ENCODE measurements at places on chromosomes 2 and 18.
A peak's percentile ranks its signal among the peaks of the same experiment; 100 is the strongest.

DNA sequence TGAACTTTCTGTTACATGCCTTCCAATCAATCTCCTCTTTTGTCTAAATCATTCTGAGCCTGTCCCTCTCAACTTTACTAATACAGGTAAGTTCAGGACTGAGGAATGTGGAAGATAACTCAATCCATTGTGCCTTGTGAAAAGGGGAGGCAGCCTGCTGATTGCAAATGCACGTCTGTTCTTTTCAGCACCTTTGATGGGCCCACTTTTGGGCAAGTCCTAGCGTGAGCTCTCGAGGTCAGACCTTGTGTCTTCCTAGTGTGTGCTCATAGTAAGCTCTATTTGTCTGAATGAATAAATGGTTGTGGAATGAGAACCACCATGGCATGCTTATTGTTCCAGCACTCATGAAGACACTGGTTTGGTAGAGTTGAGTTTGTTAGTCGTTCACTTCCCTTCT, 50.4 kb upstream of the REL start:
- no peak for DNase-seq

- DNase-seq = no peak
These were observed 11.6 kb upstream of the RPE start for GRCh38 chr2:209990838-209991237.

GRCh38 chr2:183091954-183092345, 13.4 kb downstream of the DUSP19 start:
- no peak for DNase-seq

DNA sequence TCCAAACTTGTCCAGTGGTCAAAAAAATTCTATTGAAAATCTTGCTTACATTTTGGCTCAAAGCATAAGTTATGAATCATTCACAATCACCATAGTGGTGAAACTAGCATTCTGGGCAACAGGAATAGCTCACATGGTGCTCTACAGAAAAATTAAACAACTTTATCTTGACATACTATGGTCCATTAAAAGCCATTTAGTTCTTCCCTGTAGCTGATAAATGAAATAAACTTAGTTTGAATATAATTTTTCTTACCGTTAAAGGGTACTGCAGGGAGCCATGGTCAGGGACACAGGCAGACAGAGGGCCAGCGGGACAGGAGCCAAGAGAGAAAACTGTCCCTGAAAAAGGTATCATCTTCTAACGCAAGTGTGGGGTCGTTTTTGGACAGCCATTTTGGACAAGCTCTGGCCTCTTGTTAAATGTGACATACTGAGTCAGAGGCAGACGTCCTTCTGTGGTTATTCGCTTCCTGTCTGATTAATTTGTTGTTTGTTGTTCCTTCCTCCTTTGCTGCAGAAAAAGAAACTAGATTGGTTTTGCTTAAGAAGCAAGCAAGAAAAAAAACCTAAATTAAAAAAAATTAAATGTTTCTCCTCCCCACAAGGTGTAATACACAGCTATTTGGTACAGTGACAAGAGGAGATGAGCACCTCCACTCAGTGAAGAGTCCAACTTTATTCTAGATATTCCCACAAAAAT, at the start of gene WIPF1:
Gene WIPF1 (minus strand): TSS at position 460 of the 703 bp plus-strand sequence. CDS start 12,231 bp downstream, outside the sequence.
- peak; percentile 90 for DNase-seq

- no peak for DNase-seq
These were observed 5.8 kb upstream of the CTDSP1 start for GRCh38 chr2:218393750-218394290.

GRCh38 chr2:174038462-174038861, 73.3 kb upstream of the SP3 start:
- DNase-seq = peak; percentile 69

- DNase-seq = no peak
These were observed 443.0 kb upstream of the RGPD4 start for GRCh38 chr2:107383691-107384090.

GRCh38 chr2:43221124-43221762, 5.2 kb downstream of the ZFP36L2 start:
- DNase-seq = peak; percentile 40

- no peak for DNase-seq
These were observed 48.3 kb downstream of the TRIB2 start for GRCh38 chr2:12764849-12765605.

GRCh38 chr2:177187631-177188312, 24.8 kb upstream of the HNRNPA3 start:
- DNase-seq = peak; percentile 12

DNA sequence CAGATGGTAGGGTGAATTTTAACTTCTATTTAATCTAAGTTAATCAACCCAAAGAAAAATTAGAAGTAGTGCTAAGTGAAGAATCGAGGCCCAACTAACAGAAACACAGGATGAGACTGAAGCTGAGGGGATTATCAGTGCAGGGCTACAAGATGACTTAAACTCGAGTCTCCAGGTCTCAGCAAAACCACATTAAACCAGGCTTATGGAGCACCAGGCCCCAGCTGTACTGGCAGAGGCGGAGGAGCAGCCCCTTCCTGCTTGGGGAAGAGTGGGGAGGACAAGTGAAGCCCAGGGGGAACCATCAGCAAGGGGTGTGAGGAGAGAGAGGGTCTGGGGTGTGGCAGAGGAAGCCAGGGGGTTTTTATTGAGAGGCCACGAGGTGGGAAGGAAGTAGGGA, 135.9 kb upstream of the EPAS1 start:
- DNase-seq = no peak

- DNase-seq = no peak
These were observed 41.1 kb downstream of the CDC42EP3 start for GRCh38 chr2:37630301-37630700.

GRCh38 chr2:203706403-203706802, at the start of gene CD28:
Gene CD28, plus strand, starts transcription at chr2:203706639. Its CDS starts 58 bp downstream, at chr2:203706697.
- DNase-seq = peak; percentile 21

- no peak for DNase-seq
These were observed 175.6 kb downstream of the FMNL2 start for GRCh38 chr2:152510621-152511020.

DNA sequence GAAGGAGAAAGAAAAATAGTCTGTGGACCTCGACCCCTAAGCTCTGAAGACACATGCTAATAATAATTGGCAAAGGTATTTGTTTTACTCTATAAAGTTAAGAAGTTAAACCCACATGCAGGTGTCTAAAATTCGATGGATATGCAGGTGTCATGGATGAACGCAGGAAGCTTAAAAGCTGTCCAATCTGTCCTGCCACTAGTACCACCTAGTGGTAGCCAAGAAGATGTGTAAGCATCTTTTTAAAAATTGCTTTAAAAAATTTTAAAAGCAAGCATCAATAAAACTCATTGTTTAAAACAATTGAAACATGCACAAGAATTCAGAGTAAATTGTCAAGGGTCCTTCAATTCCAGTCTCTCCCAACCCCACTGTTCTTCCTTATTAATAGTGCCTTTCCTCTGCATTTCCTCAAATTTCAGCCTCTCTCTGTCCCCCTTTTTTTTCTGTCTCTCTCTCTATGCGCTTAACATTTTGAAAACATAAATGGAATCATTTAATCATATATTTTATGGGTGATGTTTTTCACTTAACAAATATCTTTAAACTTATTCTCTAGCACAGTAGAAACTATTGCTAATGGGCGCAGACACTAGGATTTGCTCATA, 30.6 kb upstream of the PPP3R1 start:
- peak; percentile 25 for DNase-seq

Measured in suppressor macrophage treated with lipopolysaccharide for 4 hours (primary cell).